ENCODE measurements at places on chromosomes 7 and 10. TPM values are rescaled to one million over a fixed set of nuclear protein-coding genes. Genes with fewer than 3 reads are reported as not detected.

DNA sequence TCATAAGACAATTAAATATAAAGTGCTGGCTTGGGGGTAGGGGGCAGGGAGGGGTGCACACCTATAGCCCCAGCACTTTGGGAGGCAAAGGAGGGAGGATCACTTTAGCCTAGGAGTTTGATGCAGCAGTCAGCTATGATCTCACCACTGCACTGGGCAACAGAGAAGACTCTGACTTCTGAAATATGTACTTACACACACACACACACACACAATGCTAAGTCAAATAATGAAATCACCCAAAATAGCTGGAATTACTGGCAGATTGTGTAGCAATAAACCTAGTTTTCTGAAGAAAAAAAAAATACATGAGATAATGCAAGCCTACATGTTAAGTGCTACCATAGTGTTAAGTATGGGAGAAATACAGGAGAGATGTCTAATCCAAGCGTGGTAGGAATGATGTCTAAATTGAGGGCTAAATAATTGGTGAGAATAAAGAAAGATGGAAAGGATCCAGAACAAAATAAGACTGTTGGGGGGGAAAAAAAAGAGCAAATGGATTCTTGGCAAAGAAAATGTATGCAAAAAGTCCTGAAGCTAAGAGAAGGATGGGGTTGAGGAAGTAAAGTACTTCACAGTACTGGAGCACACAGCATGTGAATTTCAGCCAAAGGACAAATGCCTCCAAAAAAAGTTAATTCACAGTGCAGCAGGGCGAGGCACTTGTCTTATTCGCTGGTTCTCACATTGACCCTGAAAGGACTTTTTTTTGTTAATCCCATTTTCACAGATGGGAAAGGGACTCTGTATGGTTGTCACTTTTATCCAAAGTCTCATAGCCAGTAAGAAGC lies 73.9 kb downstream of the IGF2BP3 start:
- no peak for DNase-seq

DNA sequence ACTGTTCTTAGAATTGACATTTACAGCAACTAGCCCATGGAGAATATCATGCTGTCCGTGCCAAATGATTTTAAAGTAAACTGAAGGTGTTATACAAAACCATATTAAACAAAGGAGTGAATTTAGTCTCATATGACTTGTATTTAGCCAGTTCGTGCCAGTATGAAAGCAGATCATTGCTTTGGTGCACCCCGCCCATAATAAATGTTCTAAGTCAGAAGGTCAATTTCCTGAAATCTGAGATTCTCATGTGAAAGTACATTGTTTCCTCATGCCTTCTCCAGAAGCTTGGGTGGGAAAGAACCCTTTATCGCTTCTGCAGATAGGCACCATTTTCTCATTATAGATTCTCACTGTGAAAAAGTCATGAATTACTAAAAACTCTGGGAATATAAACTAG lies 106.4 kb downstream of the CAMK1D start:
- no peak for DNase-seq

GRCh38 chr10:99536338-99537085 lies 3.8 kb downstream of the NKX2-3 start:
- DNase-seq = no peak

DNA sequence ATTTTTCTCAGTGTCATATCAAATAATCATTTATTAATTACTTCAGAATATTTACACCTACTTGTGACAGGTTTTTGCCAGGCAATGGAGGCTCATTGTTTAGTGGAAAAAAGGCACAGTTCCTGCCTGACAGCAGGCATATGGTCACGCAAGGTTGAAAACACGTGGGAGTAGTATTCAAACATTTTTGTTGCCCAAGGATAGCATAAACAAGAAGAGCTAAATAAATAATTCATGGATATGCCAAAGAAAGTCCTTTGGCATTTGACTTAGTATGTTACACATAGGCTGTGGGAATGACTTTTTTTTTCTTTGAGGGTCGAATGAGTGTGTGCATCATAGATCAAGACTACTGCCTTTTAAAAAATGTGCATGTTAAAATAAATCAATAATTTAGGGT lies 120.5 kb upstream of the SEMA3E start:
- DNase-seq = no peak

- DNase-seq = no peak
These were observed 31.3 kb upstream of the ZNRF2 start for GRCh38 chr7:30252885-30253795.

DNA sequence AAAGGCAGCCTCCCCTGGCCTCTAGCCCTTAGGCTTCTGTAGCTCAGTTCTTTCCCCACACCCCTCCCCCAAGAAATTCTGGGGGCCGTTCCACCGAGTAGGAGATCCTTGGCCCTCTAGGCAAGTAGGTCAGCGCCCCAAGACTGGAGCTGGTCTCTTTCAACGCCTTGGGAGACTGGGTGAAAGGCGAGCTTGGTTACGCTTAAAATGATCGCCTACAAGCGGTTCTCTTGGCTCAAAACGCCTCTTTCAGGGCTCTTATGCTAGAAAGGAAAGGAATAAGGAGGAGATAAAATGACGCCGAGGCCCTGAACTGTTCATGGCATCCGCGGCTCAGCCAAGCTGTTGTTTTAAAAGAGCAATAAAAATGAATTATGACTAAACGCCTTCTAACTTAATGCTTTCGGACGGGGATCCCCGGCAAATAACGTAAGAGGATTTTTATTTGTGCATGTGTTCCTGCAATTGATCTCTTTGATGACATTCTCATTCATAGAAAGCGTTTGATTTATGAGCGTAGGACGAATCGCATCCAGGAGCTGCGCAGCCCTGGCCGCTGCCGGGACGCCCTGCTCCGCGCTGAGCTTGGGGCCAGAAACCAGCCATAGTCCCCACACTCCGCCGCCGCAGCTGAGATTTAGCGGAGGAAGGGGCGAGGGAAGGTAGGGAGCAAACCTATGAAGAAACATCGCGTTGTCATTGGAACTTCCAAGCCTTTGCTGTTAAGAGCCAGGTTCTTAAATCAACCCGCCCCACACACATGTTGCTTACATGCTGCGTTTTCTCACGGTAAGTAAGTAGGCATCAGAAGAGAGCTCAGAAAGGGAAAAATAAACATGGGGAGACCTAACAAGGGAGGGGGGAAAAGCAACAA lies 3.0 kb upstream of the HOXA1 start:
- DNase-seq = no peak

DNA sequence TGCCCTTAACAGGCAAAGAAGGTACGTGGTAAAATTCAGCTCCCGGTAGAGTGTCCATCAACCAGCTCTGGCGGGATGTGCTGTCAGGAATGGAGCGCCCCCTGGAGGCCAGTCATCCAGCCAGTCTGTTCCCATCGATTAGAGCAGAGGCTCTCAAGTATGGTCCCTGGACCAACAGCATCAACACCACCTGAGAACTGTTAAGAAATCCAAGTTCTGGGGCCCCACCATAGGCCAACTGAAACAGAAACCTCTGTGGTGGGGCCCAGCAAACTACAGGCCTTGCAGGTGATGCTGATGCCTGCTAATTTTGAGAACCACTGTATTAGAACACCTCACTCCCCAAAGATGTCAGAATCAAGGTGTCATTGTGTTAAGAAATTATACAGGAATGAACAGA lies 109.2 kb downstream of the DPY19L1 start:
- DNase-seq = no peak

- DNase-seq = no peak
These were observed 28.0 kb upstream of the RSU1 start for GRCh38 chr10:16845248-16845647.

GRCh38 chr7:118627467-118627866 lies 403.0 kb downstream of the ANKRD7 start:
- DNase-seq = no peak

- no peak for DNase-seq
These were observed 78.6 kb upstream of the IFRD1 start for GRCh38 chr7:112371701-112372100.

- DNase-seq = no peak
These were observed 33.0 kb downstream of the LRRC72 start for GRCh38 chr7:16559497-16560179.

The RBP3 gene
- not detected for total RNA-seq

The WEE2 gene
- not detected for total RNA-seq

The NXPH1 gene
- total RNA-seq = not detected

The FZD8 gene
- total RNA-seq = 42.3 TPM

Data from glomerular endothelial cell (primary cell).